ENCODE measurements at places on chromosomes 16 and 17. TPM values are rescaled to one million over a fixed set of nuclear protein-coding genes. Genes with fewer than 3 reads are reported as not detected.

The C1QTNF8 gene
- total RNA-seq: not detected

- DNase-seq: no peak
These were observed 108.9 kb downstream of the CDH13 start for GRCh38 chr16:82735673-82736091.

The ACSM2A gene
- total RNA-seq: not detected

GRCh38 chr16:57143149-57143921 is 42.5 kb downstream of the PSME3IP1 start:
- DNase-seq: no peak

- no peak for DNase-seq
These were observed 98.3 kb downstream of the N4BP1 start for GRCh38 chr16:48511716-48512115.
